H7 (cell line): ENCODE measurements at places on chromosomes 4 and X. TPM values are rescaled to one million over a fixed set of nuclear protein-coding genes. Genes with fewer than 3 reads are reported as not detected.

DNA sequence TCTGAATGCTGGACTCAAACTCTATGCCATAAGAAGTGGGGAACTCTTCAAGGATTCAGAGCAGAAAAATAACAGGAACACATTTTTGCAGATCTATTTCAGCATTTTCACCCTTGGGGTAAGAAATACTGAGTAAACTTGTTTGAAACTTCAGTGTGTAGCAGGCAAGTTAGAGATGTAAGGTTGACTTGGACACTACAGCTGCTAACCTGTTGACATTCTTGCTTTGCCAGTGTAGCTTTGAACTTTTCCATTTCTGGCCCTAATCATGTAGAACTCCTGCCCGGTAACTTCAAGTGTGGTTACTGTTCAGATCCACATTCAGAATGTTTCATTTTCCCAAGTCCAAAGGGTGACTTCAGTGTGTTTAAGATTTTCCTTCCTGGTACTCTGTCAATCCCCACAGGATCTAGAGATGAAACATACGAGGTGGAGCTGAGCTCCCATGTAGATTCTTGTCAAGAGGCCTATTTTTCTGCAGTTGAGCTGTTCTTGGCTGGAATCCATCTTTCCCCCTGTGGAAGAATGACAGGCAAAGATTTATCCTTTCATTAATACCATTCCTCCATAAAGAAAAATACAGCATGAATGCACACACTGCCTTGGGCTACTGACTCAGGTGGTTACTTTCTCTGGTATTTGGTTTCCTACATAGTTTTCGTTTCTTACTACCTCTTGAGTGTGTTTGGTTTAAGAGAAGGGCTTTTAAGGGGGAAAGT, 34.1 kb downstream of the FHDC1 start:
- no peak for DNase-seq

GRCh38 chr4:92714640-92715039, 410.9 kb downstream of the GRID2 start:
- no peak for DNase-seq

DNA sequence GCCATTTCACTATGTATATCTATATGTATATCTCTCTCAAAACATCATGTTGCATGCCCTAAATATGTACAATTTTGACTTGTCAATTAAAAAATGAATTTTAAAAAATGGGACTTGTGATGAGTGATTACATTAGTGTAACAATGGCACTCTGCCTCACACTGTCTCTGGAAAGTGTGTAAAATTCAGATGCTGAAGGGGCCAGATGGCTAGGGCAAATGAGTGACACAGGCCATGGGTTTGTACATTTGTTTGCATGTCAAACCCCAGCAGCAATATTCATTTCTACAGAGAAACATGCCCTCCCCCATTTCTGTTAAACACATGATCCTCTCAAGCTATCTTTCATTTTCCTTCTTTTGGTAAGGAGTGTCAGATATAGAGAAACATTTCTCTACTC, 8.1 kb downstream of the SCARB2 start:
- no peak for DNase-seq

GRCh38 chr4:101921370-101921769, 130.8 kb downstream of the BANK1 start:
- no peak for DNase-seq

GRCh38 chr4:136121426-136121825, 1410.9 kb downstream of the PCDH18 start:
- no peak for DNase-seq

DNA sequence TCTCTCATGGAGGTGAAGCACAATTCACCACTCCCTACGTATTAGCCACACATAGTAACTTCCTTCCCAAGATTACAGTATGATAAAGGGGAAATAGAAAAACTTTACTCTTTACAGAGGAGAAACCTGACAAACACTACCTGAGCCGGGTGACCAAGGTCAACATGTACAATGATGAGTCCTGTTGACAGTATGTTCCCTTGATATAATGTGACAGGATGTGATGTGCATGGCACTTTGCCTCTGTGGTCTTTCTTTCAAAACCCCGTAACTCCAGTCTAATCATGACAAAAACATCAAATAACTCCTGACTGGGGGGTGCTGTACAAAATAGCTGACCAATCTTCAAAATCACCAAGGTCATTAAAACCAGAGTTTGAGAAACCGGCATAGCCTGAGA, 60.6 kb downstream of the CD99L2 start:
- DNase-seq: no peak

DNA sequence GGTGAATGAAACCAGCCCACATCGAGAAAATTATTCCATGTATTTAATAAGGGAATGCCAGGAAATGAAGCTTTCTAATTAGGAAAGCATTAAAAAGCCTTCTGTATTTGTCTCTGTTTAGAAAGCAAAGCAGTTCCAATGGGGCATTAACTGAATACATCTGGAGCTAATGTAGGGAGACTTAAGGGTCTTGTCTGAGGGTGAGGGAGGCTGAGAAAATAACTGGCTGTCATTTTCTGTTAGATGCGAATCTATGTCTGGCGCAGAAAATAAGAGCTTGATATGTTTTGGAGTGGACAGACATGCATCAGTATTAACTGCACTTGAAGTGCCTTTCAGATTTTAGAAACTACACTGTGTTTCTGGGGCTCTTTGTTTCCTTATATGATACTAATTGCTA, 111.3 kb downstream of the KLHL8 start:
- DNase-seq: no peak

GRCh38 chrX:38205039-38205438, 15.6 kb downstream of the SRPX start:
- DNase-seq: no peak

DNA sequence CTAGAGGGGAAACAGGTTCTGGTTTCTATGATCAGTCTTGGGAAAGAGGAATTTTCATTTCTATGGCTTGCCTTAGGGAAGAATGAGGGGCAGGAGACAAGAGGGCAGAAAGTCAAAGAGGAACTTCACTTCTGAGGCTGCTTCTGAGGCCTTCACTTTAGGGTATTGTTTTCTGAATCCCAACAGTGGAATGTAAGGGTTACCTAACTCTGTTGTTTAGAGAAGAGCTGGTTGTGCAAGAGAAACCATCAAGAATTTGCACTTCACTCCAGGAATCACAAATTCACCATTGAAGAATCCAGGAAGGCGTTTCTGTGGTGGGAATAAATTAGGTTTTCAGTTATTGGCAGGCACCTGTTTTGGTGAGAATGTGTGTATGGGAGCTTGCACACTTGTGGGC, 126.7 kb upstream of the AMOT start:
- no peak for DNase-seq

GRCh38 chr4:103095080-103095479, 4.6 kb downstream of the BDH2 start:
- no peak for DNase-seq

DNA sequence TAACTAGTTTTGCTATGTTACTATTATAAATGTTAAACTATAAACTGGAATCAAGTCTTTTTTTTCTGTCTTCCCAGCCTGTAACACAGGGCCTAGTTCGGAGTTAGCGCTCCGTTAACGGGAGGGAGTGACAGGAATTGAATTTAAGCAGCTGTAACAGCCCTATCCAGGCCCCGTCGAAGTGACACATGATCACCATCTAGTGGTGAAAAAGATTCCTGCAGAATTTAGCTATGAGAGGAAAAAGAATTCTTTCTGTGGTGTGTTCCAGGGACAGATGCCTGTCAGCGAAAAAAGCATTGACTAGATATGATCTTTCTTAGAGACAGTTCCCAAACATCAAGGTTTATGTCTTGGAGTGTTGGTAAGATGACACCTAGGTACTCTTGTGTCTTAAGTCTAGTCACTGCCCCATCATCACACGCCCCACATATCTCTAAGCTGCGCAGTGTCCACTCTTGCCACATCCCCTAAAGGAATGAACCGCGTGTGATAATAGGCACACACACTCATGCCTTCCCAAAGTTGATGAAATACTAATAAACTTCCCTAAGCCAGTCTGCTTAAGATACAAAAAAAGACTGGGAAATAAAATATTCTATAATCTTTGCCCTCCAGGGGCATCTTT, 2.1 kb downstream of the GAB3 start:
- peak; percentile 72 for DNase-seq

- no peak for DNase-seq
Observed at GRCh38 chr4:143558286-143558685, 44.8 kb downstream of the SMARCA5 start.

DNA sequence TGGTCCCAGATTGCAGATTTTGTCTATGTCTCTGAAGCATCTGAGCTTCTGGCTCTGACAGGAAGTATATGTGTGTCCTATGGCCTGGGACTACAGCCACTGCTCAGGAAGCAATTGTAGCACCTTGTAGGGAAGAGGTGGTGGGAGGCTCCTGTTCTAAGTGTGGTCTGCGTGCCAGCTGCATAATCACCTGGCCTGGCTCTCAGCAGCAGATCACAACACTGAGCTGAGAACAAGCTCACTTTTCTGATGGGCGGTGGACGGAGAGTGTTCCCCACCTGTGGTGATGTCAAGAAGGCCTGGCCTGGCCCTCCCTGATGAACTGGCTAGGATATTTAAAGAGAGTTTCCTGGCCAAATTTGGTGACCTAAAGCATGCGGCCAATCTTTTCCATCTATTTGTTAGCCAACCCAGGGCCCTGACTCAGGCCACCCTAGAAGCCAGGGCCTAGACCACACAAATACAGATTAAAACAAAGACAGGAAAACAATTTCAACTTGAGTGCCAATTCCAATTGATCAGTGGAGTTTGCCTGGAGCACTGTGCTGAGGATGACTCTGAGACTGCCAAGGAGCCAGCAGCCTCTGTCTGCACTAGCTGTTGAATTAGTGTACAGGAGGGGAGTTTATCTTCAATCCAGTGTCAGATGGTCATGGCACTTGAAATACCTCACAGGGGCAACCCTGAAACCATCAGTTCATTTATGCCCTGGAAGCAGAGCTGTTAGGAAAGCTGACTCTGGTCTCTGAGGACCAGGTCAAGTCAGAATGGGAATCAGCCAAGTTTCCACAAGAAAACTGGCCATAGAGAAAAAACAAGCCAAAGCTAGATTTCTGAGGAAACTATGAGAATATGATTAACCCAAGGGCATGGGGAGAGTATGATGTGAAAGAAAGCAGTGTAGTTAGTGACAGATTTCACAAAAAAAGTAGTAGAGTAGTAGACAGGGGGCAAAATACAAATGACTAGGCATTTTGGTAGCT, 47.4 kb downstream of the PRDM5 start:
- DNase-seq: peak; percentile 10

GRCh38 chrX:13397878-13398818, 78.3 kb upstream of the ATXN3L start:
- DNase-seq: no peak

DNA sequence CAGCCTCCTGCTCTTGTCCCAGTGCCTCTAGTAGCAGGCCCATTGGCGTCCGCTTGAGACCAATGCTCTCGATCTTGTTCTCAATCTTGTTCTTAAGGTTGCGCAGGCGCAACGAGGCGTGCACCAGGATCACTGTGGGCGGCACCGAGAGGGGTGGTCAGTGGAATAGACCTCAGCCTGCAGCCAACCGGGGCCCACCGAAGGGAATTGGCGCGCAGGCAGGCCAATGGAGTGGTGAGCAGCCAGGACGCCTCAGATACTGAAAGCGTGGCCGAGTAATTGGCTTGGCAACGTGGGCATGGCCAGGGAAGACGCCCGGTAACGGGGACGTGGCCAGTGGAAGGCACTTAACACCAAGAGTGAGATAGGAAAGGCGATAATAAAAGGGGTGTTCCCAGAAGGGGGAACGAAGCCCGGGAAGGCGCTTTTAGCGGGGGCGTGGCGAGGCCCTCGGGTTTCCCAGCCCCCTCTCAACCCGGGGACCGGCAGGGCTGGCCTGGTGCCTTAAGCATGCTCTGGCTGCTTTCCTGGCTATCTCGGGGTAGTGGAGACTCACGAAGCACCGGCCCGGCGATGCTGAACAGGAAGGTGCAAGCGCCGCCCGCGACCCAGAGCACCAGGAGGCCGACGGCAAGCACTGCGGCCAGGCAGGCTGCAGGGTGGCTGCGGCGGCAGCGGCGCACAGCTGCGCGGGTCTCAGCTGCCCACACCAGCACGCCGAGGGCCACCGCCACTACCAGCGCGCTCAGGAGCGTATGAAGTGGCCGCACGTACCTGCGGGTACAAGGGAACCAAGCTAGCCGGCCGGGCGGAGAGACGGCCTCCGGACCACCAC, 1.7 kb downstream of the PRAF2 start:
- DNase-seq: peak; percentile 93

The ZNF81 gene
- 3.7 and 3.9 TPM in 2 replicates for total RNA-seq

The SHISA3 gene
- 1.6 and 2.2 TPM in 2 replicates for total RNA-seq

The RNF128 gene
- 0.62 and 1.0 TPM in 2 replicates for total RNA-seq

The MAEA gene
- 65.4 and 80.6 TPM in 2 replicates for total RNA-seq
